ENCODE measurements at places on chromosomes 2 and 18.

DNA sequence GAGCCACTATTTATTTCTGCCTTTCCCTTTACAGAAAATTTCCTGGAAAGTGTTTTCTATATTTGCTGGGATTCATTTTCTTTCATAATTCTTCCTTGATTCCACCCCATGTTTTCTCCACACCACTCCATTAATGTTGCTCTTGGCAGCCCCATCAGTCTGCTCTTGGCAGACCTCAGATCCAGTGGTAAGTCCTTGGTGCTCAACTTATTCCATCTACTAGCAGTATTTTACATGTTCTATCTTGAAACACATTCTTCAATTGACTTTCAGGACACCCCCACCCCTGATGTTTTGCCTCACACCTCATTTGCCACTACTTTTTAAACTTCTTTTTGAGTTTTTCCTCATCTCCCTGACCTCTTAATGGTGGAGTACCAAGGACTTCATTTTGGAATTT lies 65.0 kb downstream of the HNMT start:
- DNase-seq, result no peak

DNA sequence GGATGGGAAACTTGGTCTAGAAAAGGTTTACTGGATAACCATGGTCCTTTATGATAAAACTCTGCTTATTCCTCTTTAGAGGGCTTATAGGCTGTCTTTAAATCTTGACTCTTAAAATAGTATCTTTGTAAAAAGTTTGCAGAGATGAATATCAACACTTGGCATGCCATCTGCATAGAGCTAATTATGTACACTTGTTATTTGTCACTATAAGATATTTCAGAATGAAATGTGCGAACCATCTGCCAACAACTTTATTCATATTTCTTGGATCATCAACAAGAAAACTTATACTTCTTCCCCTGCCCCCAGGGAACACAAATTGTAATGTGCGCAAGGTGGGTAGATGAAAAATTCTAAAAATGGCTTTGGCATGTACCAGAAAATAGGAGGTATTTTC lies 653.0 kb upstream of the CHAC2 start:
- no peak for DNase-seq

GRCh38 chr2:68352651-68353391 lies 12.3 kb upstream of the PLEK start:
- no peak for DNase-seq

GRCh38 chr18:10148189-10148929 lies 234.5 kb downstream of the VAPA start:
- DNase-seq, result no peak

DNA sequence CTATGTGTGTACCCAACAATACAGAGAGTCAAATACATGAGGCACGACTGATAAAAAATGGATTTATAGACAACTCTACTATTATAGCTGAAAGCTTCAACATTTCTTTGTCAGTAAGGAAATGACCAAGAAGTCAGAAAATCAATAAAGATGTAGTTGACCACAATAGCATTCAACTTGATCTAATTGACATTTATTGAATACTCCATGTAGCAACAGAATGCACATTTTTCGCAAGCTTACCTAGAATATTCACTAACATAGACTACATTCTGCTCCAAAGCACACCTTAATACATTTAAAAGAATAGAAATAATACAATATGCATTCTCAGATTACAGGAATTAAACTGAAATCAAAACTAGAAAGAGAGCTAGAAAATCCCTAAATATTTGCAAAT lies 49.2 kb upstream of the ZNF804A start:
- DNase-seq, result no peak

GRCh38 chr2:54261537-54261936 lies 5.5 kb upstream of the TSPYL6 start:
- DNase-seq, result no peak
